ENCODE measurements at places on chromosomes 16 and 17.

GRCh38 chr16:90004577-90004976, 14.7 kb downstream of the DBNDD1 start:
- no peak for DNase-seq

GRCh38 chr16:4649744-4650442, 25.3 kb downstream of the MGRN1 start:
- no peak for DNase-seq

GRCh38 chr17:65183736-65184135, 46.6 kb downstream of the RGS9 start:
- no peak for DNase-seq

DNA sequence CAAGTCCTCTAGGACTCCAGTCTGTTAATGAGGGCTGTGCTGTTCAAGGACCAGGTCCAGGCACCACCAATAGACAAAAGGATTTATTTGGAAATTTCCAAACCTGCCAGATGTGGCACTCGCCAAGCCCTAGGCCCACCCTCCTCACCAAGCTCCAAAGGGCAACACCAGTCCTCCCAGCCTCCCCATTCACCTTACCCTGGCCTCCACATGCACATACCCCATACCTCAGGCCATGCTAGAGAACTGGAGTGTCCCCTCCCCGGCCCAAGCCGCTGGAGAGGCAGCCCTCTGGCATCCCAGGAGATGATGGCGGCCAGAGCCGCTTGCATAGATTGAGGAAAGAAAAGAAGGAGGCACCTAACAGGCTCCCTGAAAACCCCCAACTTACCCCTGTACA, 4.6 kb upstream of the FTSJ3 start:
- DNase-seq, result no peak

DNA sequence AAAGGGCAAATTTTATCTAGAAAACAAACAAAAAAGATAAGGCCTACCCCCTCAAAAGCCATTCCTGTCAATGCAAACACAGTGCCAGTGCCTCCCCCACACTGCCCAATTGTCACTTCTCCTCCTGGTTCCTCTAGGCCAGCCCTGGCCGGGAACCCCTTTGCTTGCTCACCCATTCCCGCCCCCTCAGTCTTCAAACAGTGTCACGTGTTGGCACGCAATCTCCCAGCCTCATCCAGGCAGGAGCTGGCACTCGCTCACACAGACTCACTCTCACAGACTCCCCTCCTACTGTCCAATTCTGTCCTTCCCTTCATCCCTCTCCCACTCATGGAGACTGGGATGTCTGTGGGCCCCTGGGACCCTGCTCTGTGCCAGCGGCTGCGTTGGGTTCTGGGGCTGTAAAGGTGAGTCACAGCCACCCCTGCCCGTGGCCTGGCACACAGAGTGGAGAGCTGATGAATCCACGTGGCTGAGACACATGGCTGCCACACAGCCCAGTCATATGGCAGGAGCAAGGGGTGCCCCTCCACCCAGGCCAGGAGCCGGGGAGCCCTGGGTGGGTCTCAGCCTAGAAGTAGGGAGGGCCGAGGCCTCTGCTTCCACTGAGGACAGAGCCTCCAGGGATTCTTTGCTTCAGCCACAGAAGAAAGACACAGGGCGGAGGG, 54.8 kb downstream of the VAC14 start:
- DNase-seq, result peak; percentile 50

- DNase-seq, result no peak
These were observed 23.3 kb downstream of the GPR179 start for GRCh38 chr17:38320482-38320881.

GRCh38 chr17:79945591-79946255, 89.9 kb downstream of the TBC1D16 start:
- DNase-seq, result no peak

GRCh38 chr16:59859676-59860402, 1125.7 kb upstream of the GOT2 start:
- no peak for DNase-seq

DNA sequence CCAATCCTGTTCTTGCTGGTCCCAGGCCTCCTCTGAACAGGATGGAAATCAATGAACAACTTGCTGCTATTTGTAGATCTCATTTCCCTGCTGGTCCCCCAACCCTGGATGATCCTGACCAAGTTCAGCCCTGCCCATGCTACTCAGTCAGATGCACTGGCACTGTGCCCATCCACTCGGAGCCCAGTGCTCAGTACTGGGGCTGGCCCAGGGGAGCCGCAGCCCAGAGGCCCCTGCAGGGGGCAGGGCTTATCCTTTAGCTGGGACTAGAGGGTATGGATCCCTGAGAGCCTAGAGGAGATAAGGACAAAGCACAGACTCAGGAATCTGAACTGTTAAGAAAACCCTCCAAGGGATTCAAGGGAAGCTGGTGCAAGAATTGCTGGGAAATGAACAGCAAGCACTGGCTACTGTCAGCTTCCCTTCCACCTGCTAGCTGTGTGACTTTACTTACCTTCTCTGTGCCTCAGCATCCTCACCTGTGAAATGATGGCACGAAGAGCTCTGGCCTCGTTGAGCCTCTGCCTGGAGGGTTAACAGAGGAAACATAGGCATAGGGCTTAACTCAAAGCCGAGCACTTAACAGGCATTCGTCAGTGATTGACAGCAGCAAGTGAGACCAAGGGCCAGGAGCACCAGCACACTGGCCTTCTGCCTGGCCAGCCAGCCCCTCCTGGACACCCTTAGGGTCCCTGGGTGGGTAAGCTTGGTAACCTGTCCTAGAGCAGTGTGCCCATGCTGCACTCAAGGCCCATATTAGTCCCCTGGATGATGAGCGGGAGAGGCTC, 29.8 kb upstream of the C1QL1 start:
- peak; percentile 41 for DNase-seq

DNA sequence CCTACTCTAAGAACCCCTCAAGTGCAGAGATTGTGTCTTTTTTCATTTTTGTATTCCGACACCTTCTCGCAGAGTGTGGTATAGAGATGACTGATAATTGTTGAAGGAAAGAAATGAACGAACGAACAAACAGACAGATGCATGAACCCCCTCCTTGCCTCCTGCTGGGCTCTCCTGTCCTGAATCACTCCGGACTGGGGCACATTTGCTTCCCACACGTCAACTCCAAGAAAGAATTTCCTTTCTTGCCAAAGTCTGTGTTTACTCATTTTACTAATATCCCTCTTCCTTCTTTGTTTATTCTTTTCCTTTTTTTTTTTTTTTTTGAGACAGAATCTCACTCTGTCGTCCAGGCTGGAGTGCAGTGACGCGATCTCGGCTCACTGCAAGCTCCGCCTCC, 37.5 kb upstream of the BHLHA9 start:
- no peak for DNase-seq

Measured in heart right ventricle (tissue), 16 donors.